ENCODE measurements at places on chromosomes 3 and 15. TPM values are rescaled to one million over a fixed set of nuclear protein-coding genes. Genes with fewer than 3 reads are reported as not detected.

DNA sequence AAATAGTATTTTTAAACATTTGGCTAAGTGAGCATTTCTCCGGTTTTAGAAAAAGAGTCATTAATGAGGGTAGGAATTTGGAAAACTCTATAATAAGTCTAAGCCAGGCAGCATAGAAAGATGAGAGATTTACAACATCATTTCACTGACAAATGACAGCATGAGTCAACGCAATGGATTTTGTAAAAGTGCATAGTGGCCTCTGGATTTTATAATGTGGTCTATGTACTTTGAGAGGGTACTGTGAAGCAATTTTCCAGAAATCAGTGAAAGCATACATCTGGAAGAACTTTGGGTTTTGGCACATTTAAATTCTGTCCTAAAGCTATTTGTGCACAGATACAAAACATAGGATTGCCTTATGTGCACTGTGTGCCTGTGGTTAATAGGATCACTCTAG lies 130.8 kb upstream of the CCNL1 start:
- H3K36me3 ChIP-seq, result no peaks in the 10 kb centered on the region
- no peak overlapping the region for H3K27ac ChIP-seq
- no peaks in the 10 kb centered on the region for H3K4me1 ChIP-seq

Gene GHSR
- total RNA-seq, result not detected

Gene GOLGA8R
- total RNA-seq, result not detected

Gene TM4SF18
- total RNA-seq, result not detected

Gene NT5DC2
- total RNA-seq, result 212 TPM

- H3K27me3 ChIP-seq, result no peaks in the 10 kb centered on the region
- no peaks in the 10 kb centered on the region for H3K4me1 ChIP-seq
- H3K27ac ChIP-seq, result no peak overlapping the region
These were observed 13.6 kb upstream of the SMCO1 start for GRCh38 chr3:196528639-196529233.

Gene UNC13C
- 3.2 TPM for total RNA-seq

- no peaks in the 10 kb centered on the region for H3K27me3 ChIP-seq
- H3K4me1 ChIP-seq, result no peaks in the 10 kb centered on the region
- DNase-seq, result no peak
- no peak overlapping the region for H3K4me3 ChIP-seq
- H3K36me3 ChIP-seq, result no peaks in the 10 kb centered on the region
- H3K27ac ChIP-seq, result no peak overlapping the region
These were observed 48.5 kb upstream of the PPP2R3A start for GRCh38 chr3:135917076-135917475.

GRCh38 chr15:39094116-39094515 lies 486.8 kb upstream of the THBS1 start:
- H3K27me3 ChIP-seq, result no peaks in the 10 kb centered on the region
- no peak overlapping the region for H3K27ac ChIP-seq
- H3K36me3 ChIP-seq, result no peaks in the 10 kb centered on the region
- H3K4me1 ChIP-seq, result peaks cover 11% of the 10 kb centered on the region

- H3K27ac ChIP-seq, result no peak overlapping the region
- H3K27me3 ChIP-seq, result no peaks in the 10 kb centered on the region
These were observed 44.4 kb upstream of the B3GALNT1 start for GRCh38 chr3:161149529-161149928.

Gene SV2B
- not detected for total RNA-seq

- H3K4me3 ChIP-seq, result no peak overlapping the region
- H3K27me3 ChIP-seq, result no peaks in the 10 kb centered on the region
- no peaks in the 10 kb centered on the region for H3K4me1 ChIP-seq
- DNase-seq, result no peak
These were observed 203.8 kb upstream of the FEZF2 start for GRCh38 chr3:62577153-62577552.

DNA sequence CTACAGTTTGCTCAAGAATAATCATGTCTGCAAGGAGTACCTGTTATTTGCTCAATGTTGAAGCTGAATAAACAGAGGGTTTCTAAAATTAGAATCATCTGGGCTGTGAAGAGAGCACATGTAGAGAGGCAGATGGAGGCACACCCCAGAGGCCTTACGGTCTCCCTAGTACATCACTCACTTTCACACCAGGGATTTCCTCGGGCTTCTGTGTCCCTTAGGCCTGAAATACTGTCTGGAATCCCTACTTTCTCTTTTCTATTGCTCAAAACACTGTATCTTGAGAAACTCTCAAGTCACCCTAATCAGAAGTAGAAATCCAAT lies 473.7 kb upstream of the ROBO2 start:
- no peaks in the 10 kb centered on the region for H3K36me3 ChIP-seq
- H3K4me3 ChIP-seq, result no peak overlapping the region
- no peak for DNase-seq
- no peak overlapping the region for H3K27ac ChIP-seq
- H3K27me3 ChIP-seq, result no peaks in the 10 kb centered on the region

Gene ATP6V1A
- total RNA-seq, result 96.4 TPM

Gene AGBL1
- not detected for total RNA-seq

GRCh38 chr15:27399241-27399640 lies 428.3 kb downstream of the GABRG3 start:
- H3K36me3 ChIP-seq, result no peaks in the 10 kb centered on the region
- no peak for DNase-seq
- H3K27ac ChIP-seq, result no peak overlapping the region
- no peaks in the 10 kb centered on the region for H3K27me3 ChIP-seq
- no peak overlapping the region for H3K4me3 ChIP-seq

Gene MRPS22
- 58.2 TPM for total RNA-seq

DNA sequence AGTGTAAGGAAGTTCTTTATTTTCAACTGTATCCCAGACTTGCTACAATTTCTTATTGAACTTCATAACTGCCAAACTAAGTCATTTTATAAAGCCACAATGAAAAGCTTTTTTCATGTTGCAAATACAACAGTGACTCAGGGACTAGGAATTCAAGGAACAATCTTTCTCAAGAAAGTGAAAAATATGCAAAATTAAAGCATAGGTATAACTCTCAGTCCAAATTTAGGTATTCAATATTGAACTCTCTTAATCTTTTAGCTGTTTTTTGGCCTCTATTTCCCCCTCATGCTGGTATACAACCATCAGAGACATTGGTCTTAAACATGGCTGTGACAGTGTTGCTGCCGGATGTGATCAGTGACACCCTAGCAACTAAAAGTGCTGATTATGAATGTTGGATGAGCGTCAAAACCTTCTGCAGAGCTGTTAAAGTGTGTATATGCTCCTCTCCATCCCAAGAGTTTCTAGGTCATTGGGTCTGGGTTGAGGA lies 476.9 kb downstream of the ZNF385D start:
- no peaks in the 10 kb centered on the region for H3K27me3 ChIP-seq
- no peak for DNase-seq
- H3K27ac ChIP-seq, result no peak overlapping the region
- H3K36me3 ChIP-seq, result no peaks in the 10 kb centered on the region
- no peak overlapping the region for H3K4me3 ChIP-seq
- H3K4me1 ChIP-seq, result no peaks in the 10 kb centered on the region

Gene THOC7
- 68.4 TPM for total RNA-seq

DNA sequence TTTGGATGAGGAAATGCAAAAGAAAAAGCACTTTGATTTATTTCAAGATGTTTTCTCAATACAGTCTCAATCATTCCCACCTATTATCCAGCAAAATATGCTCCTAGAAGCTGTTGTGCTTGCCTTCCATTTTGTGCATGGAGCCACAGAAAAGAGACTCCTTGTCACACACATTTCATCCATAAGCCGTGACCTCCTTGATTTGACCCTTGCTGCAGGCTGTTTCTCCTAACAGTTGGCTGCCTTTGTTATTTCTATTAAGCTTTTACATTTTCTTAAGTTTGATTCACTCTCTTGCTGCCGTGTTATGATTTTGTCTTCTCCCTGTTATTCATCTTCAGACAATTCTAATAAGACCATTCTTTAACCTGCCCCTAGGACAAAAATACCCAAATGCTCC lies 124.2 kb upstream of the PLAAT1 start:
- no peaks in the 10 kb centered on the region for H3K27me3 ChIP-seq
- H3K4me1 ChIP-seq, result no peaks in the 10 kb centered on the region
- H3K4me3 ChIP-seq, result no peak overlapping the region
- no peak overlapping the region for H3K27ac ChIP-seq
- H3K36me3 ChIP-seq, result no peaks in the 10 kb centered on the region
- no peak for DNase-seq

Measured in Caco-2 (cell line).